T-helper 22 cell (primary cell): ENCODE measurements at places on chromosomes 2 and 18.

DNA sequence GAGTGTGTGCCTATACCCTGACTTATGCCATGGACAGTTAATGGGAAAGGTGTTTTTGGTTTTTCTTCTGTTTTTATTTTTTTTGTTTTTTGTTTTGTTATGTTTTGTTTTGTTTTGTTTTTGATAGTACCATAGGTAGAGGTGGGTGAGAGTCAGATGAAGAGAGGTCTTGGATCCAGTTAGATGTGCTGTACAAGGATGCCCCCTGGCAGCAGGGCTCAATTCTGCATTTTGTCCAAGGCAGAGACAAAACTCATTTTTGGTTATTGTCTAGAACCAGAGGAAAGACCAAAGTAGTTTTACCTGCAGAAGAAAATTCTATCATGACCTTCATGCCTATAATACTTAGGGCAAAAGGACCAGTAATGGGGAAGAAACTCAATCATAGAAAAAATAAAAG, 48.5 kb downstream of the SLC5A7 start:
- no peak for DNase-seq

DNA sequence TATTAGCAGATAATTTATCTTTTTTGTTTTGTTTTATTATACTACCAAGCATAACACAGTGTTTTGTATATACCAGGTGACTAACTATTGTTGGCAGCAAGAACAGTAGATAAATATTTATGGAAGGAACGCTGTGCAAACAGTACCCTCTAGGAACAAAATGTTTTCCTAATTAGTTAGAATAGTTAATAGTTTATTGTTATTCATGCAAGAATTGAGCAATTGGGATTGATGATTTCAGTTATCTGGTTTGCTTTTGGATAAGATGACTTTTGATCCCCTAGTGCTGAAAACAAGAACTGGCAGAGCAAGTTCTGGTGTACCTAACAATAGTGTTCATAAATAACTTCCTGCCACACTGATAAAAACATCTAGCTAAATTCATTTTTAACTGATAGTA, 323.3 kb downstream of the TGIF1 start:
- DNase-seq, result no peak

DNA sequence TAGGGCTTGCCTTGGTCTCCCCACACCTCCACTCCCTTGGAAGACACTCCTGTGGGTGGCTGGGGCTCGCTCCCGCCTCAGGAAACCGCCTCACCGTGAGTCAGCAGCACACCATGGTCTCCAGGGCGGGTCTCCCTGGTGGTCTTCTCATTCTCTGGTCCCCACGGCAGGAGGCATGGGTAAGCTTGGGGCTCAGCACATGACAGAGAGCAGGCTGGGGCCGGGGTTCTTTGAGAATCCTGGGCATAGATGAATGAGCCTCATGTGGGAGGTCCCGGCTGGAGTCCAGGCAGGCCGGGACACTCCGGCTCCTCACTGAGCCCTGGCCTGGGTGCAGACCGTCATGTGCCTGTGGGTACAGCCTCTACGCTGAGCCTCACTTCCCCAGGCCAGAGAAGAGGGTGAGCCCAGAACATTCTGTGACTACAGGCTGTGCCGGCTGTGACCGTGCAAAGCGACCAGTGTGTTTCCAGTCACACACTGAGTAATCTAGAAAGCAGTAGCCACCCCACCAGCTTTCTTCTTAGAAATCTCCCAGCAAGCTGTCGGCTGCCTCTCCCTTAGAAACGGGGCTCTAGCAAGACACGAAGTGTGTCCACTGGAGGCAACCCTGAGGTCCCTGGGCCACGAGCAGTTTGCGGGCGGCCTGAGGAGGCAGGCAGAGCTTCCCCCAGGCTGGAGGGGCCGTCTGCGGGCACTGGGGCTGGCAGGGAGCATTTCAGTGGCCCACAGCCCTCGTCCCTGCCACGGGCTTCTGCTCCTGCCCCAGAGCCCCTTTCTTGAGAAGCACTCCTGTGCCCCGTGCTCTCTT, 93.1 kb downstream of the RHOB start:
- no peak for DNase-seq

GRCh38 chr2:195734395-195734794, 77.4 kb downstream of the SLC39A10 start:
- DNase-seq, result no peak

- DNase-seq, result no peak
Measured at GRCh38 chr2:176457481-176457880, 188.2 kb downstream of the MTX2 start.

GRCh38 chr2:112174383-112174782, 36.2 kb downstream of the FBLN7 start:
- DNase-seq, result no peak

GRCh38 chr2:75182606-75183005, 16.7 kb downstream of the TACR1 start:
- DNase-seq, result no peak

- no peak for DNase-seq
Measured at GRCh38 chr18:5253910-5254309, 41.6 kb downstream of the ZBTB14 start.

- DNase-seq, result no peak
Measured at GRCh38 chr18:44054514-44054913, 626.2 kb upstream of the SETBP1 start.

DNA sequence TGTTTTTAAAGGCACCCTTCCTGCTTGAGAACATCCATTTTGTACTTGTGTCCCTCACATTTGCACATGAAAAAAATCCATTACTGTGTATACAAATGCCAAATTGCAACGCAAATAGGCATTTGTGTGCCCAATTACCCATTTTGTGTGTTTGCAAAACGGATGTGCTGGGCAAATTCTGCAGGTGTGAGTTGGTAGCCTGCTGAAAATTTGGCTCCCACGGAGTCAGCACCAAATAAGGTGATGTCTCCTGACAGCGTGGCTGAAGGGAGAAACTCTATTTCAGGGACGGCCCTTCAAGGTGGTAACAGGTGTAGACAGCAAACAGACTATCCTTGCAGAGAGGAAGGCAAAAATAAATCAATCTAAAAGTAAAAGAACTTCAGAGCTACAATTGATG, 661.1 kb downstream of the BCL11A start:
- DNase-seq, result no peak

GRCh38 chr18:45658756-45659155, 43.5 kb downstream of the SLC14A2 start:
- no peak for DNase-seq

DNA sequence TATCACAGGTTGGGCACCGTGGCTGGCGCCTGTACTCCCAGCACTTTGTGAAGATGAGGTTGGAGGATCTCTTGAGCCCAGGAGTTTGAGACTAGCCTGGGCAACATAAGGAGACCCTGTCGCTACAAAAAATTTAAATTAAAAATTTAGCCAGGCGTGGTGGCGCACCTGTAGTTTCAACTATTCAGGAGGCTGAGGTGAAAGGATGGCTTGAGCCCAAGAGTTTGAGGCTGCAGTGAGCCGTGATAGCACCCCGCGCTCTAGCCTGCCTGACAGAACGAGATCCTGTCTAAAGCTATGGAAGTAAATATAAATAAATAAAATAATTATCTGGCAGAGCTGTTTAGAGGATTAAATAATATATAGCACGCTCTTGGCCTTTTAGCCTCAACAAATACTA, 1.4 kb upstream of the SH3RF3 start:
- DNase-seq, result no peak

- no peak for DNase-seq
Measured at GRCh38 chr2:6748406-6749067, 117.2 kb downstream of the CMPK2 start.

DNA sequence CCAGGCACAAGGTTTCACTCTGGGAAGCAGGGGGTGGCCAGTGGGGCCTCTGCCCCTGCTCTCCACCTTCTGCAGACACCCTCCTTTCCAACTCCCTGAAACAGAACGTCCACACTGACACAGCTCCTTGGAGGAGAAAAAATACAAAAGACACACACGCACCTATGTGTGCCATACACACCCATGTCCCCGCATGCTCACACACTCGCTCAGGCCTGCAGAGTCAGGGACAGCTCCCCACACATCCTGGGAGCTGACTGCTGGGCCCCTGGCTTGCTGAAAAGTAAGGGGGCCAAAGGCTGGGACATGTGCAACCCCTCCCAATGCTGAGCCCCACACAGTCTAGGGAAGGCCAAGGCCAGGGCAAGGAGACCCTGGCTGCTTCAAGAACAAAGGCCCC, 200.5 kb downstream of the TNS1 start:
- no peak for DNase-seq

GRCh38 chr2:60317844-60318243, 235.6 kb downstream of the BCL11A start:
- no peak for DNase-seq

DNA sequence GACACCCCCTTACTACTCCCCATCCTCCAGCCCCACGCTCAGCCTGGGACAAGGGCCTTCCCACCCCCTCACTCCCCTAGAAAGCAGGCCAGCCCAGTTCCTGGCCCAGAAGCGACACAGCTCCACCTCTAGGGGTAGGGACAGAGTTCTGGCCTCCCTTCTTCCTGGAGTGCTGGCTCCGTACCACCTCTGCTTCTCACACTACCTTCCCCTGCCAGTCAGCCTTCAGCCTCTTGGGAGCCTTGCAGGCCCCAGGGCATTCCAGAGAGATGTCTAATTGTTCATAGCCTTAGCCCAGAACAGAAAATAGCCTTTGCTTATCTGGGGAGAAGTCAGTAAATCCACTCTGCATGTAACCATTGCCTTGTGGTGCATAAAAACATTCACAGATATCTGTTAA, 13.1 kb upstream of the CATIP start:
- no peak for DNase-seq

DNA sequence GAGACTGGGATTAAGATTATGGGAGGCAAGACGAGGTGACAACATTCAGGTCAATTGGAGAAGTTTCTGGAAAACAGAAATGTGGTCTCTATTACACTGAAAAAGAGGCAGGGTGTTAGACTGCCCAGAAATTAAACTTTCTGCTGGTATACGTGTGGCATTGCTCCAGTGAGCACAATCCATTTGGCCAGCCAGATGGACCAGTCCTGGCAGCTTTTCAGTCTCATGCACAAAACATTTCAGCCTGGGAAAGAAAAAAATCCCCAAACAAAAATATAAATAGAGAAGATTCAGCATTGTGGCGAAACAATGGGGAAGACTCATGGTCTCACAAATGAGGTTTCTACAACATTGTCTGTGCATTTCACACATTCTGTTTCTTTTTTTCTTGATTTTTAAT, 113.9 kb downstream of the HNMT start:
- DNase-seq, result no peak

GRCh38 chr2:203675086-203675485, 31.4 kb upstream of the CD28 start:
- DNase-seq, result no peak

- no peak for DNase-seq
Measured at GRCh38 chr2:195733831-195734230, 76.8 kb downstream of the SLC39A10 start.

GRCh38 chr2:156663757-156664409, 227.7 kb downstream of the GPD2 start:
- no peak for DNase-seq

DNA sequence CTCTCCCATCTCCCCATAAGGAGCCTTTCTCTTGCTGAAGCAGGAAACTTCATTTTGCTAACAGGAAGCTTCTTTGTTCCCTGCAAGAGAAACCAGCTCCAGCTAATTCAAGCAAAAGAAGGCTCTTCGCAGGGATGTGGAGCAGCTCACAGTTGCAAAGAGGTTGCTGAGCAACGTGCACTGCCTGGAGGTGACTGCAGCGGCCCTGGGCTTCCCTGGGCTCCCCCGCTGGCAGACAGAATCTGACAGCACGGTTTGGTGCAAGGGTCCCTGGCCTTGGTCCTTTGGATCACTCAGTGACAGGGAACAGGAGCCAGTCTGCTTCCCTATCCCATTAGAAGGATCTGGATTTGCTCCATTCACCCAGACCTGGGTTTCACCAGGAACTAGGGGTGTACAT, 25.8 kb downstream of the GPR55 start:
- no peak for DNase-seq

- no peak for DNase-seq
Measured at GRCh38 chr2:167729911-167730310, 517.5 kb downstream of the STK39 start.

DNA sequence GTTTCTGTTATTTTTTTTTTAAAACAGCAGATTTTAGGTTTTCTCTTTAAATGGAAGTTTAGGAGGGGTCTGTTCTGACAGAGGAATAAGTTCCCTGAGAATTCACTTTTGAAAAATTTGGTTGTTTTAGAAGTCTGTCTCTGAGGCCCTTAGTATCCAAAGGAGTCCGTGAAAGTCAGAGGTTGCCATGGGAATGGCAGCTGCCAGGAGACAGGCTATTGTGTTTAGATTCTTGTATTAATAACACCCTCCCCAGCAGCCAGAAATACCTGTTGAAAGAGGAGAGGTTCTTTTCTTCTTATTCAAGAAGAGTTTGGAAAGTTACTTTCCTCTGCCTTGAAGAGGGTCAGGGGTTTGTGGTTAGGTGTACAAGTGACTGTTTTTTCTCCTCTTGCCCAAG, 29.5 kb downstream of the TNP1 start:
- no peak for DNase-seq

GRCh38 chr18:55326134-55326533, 261.9 kb downstream of the TCF4 start:
- no peak for DNase-seq

- DNase-seq, result no peak
Measured at GRCh38 chr2:168433527-168433926, 22.5 kb upstream of the CERS6 start.

DNA sequence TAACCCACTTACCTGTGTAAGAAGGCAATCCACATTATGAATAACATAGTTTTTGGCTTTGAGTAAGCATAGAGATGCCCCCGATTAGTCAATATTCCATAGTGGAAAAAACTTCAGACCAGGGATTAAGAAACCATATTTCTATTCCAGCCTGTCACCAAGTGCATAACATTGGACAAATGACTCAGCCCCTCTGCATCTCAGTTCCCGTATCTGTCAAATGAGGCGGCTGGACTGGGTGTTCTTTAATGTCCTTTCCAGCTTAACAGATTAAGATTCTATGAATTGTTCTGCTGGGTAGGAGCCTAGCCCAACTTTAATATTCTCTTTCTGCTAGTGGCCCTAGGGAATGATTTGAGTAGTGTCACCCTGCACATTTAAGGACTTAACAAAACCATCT, 11.8 kb upstream of the FTCDNL1 start:
- no peak for DNase-seq

DNA sequence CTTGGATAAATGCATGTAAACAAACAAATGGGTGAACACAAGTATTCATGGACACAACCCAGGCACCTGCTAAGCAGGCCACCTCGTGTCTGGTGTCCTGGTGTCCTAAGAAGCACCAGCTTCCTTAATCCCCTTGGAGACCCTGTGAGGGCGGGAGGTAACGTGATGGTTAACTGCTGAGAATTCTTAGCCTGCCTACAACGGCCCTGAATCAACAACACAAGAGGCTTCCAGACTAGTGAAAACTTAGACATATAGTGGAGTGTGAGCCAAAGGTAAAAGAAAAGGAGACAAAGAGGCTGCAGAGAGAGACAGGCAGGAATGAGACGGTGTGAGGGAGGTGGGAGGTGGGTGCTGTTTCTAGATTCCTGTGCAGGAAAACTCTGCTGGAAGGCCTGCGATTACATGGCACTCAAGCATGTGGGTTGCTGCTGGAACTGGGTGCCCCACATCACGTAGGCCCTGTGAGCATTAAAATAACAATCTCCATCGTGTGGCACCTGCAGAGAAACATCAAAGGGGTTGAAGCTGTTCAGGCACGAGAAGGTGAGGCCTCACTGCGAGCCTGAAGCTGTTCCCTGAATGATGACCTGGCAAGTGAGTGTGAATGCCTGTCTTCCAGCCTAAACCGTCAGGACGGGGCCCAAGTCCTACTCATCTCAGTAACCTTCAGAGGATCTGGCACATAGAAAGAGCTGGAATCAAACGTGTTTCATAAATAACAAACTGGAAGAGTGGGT, 64.2 kb downstream of the RPL37A start:
- no peak for DNase-seq
